ENCODE measurements at places on chromosomes 11 and 22.
A peak's percentile ranks its signal among the peaks of the same experiment; 100 is the strongest.

- no peak for DNase-seq
- no peaks in the 10 kb centered on the region for H3K27me3 ChIP-seq
- H3K4me1 ChIP-seq, result no peaks in the 10 kb centered on the region
- no peak overlapping the region for H3K27ac ChIP-seq
- H3K4me3 ChIP-seq, result no peak overlapping the region
These were observed 4.7 kb upstream of the ASCC2 start for GRCh38 chr22:29842740-29843139.

DNA sequence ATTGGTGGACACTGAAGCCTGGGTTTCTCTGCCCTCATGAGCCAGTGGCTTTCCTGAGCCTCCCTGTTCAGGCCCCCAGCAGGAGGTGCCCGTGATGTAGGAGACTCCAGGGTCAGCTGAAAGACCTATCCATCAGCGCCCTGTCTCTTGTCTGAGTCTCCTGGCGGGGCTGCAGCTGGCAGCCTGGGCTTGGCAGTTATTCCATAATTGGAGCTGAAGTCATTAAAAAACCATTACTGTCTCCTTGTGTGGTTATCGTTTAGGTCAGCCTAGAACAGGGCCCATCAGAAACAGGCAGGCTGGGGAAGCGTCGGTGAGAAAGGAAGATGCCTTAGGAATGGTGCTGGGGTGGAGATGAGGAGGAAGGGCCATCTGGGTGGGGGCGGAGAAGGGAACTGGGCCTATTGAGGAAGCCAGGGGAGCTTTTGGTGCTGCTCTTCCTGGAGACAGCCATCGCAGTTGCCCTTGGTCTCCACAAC, 5.0 kb downstream of the TUB start:
- DNase-seq, result no peak
- H3K27ac ChIP-seq, result no peak overlapping the region
- no peaks in the 10 kb centered on the region for H3K36me3 ChIP-seq
- H3K27me3 ChIP-seq, result peaks cover 9% of the 10 kb centered on the region

- no peak overlapping the region for H3K4me3 ChIP-seq
- H3K27ac ChIP-seq, result no peak overlapping the region
- DNase-seq, result peak; percentile 82
- H3K4me1 ChIP-seq, result no peaks in the 10 kb centered on the region
- H3K36me3 ChIP-seq, result no peaks in the 10 kb centered on the region
- H3K27me3 ChIP-seq, result no peaks in the 10 kb centered on the region
These were observed 33.0 kb upstream of the P2RY2 start for GRCh38 chr11:73184953-73185671.

- DNase-seq, result no peak
- H3K27me3 ChIP-seq, result no peaks in the 10 kb centered on the region
- H3K4me1 ChIP-seq, result no peaks in the 10 kb centered on the region
- H3K27ac ChIP-seq, result no peak overlapping the region
- H3K36me3 ChIP-seq, result no peaks in the 10 kb centered on the region
These were observed 312.7 kb downstream of the SOX6 start for GRCh38 chr11:16043617-16044016.

DNA sequence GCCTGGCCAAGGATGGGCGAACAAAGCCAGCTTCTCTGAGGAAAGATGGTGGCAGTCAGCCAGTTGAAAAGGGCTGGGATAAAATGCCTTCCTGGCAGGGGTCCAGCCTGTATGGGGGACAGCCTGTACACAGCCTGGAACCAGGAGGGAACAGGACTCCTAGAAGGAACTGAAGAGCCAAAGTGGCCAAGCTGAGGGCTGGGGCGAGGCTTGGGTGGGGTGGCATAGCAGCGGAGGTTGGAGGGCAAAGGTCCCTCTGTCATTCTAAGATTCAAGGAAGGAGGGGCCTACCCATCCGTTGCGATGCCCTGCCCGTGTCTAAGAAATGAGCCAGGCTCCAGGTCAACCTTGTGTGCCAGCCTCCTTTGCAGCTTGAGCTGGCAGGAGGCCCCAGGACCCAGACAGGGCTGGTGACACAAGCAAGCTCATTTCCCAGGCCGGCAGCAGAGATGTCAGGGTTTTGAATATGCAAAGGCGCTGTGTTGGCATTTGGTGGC, 22.6 kb downstream of the FADD start:
- H3K4me1 ChIP-seq, result peaks cover 3% of the 10 kb centered on the region
- no peak overlapping the region for H3K4me3 ChIP-seq
- peak overlapping the region; percentile 88 for H3K27ac ChIP-seq
- no peaks in the 10 kb centered on the region for H3K27me3 ChIP-seq

DNA sequence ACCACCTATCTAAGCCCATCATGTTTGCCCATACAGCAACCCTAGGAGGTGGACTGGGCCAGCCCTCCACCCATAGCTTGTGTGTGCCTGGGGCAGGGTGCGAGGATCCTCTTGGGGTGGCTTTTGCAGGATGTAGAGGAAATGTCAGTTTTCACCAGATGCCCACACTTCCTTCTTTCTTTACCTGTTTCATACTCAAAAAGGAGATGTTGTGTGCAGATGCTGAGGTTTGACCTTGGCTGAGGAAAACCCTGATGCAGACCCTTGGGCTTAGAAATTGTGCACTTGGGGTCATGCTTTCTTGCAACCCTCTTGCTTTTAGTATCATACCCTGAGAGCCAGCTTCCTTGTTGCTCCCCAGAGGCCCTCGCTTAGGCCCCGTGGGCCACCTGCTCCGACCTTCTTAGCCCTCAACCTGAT, 2.2 kb downstream of the HTR3A start:
- H3K4me3 ChIP-seq, result no peak overlapping the region
- no peaks in the 10 kb centered on the region for H3K27me3 ChIP-seq
- no peak overlapping the region for H3K27ac ChIP-seq
- no peaks in the 10 kb centered on the region for H3K4me1 ChIP-seq
- no peaks in the 10 kb centered on the region for H3K36me3 ChIP-seq

DNA sequence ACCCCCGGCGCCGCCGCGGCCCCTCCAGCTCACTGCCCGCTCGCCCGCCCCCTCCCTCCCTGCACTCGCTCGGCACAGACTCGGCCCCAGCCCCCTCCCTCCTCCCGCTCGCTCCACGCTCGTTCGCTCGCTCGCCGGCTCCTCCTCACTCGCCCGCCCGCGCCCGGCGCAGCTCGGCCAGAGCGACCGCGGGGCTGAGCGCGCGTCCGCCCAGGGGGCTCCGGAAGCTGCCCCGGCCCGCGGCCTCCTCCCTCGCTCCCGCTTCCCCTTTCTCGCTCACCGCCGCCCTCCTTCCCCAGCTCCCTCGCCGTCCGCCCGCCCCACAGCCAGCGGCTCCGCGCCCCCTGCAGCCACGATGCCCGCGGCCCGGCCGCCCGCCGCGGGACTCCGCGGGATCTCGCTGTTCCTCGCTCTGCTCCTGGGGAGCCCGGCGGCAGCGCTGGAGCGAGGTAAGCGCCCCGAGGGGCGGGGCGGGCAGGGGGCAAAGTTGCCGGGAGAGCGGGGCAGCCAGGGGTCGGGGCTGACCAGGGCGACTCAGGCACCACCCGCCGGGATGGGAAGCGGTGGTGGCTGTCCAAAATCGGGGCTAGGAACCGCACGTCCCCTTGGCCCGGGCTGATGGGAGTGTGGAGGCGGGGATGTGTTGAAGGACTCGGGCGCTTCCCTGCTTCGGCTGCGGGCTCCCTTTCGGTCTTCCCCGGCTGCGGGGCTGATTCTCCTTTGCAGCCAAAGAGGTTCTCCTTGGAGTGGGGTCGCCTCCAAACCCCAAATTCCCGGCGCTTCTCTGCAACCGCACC, at the start of gene SEZ6L:
Gene SEZ6L, plus strand, starts transcription at position 148 of the 797 bp plus-strand sequence. Its CDS starts 208 bp downstream, at position 356.
- H3K4me1 ChIP-seq, result no peaks in the 10 kb centered on the region
- H3K36me3 ChIP-seq, result no peaks in the 10 kb centered on the region
- H3K27me3 ChIP-seq, result peaks cover 32% of the 10 kb centered on the region
- no peak for DNase-seq
- peak within 1 kb of the TSS; percentile 15 for H3K4me3 ChIP-seq
- no peak within 1 kb of the TSS for H3K27ac ChIP-seq

DNA sequence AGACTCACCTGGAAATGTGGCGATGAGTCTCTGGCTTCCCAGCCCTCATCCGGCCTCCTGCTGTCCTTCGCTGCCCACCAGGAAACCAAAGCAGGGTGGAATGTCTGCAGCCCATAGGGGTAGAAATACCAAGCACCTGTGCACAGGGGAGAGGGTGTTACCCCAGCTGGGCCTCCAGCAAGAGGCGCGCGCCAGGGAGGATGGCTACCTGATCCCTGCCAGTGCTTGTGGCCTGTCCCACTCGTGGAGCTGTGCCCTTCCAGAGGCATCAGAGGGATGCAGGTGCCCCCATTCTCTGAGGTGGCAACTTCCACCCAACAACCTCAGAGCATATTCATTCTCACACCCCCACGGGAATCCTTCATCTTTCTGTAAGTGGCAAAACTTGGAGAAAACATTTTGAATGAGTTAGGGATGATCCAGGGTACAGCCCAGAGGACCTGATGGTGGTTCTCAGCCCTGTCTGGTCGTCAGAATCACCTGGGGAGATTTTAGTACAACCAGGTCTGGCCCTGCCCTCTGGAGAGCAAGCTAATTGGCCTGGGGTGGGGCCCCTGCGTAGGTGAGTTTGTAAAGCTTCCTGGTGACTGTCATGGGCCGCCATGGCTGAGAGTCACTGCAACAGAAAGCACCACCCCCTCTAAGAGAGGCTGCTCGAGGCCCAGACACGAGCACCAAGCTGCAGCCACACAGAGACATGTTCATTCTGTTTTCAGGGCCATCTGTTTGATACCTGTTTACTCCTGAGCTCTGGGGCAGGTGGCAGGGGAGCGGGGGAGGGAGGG, 9.9 kb downstream of the SUN2 start:
- peaks cover 41% of the 10 kb centered on the region for H3K36me3 ChIP-seq
- H3K27ac ChIP-seq, result peak overlapping the region; percentile 27
- DNase-seq, result peak; percentile 65
- H3K4me3 ChIP-seq, result no peak overlapping the region
- peaks cover 4% of the 10 kb centered on the region for H3K4me1 ChIP-seq
- no peaks in the 10 kb centered on the region for H3K27me3 ChIP-seq

DNA sequence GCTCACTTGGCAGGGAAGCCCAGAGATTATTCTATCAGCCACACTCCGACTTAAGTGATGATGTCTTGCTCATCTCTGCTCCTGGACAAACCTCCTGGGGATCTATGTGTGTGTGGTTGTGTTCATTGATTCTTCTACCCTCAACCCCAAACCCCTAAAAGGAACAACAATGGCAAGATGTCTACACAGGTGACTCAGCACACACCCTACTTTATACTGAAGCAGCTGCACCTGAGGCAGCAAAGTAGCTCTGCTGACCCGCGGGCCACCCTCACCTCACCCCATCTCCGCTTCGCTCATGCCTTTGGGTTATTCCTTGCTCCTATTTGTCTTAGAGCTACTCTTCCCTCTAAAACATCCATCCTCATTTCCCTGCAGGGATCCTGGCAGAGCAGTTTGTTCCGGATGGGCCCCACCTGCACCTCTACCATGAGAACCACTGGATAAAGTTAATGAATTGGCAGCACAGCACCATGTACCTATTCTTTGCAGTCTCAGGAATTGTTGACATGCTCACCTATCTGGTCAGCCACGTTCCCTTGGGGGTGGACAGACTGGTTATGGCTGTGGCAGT, 38.7 kb downstream of the TMEM45B start:
- peaks cover 4% of the 10 kb centered on the region for H3K36me3 ChIP-seq
- peak overlapping the region; percentile 75 for H3K27ac ChIP-seq
- H3K4me1 ChIP-seq, result peaks cover 4% of the 10 kb centered on the region
- no peak overlapping the region for H3K4me3 ChIP-seq

- H3K4me1 ChIP-seq, result peaks cover 7% of the 10 kb centered on the region
- H3K27ac ChIP-seq, result no peak overlapping the region
- no peaks in the 10 kb centered on the region for H3K36me3 ChIP-seq
- DNase-seq, result peak; percentile 54
- H3K27me3 ChIP-seq, result peaks cover 24% of the 10 kb centered on the region
- H3K4me3 ChIP-seq, result peak overlapping the region; percentile 33
These were observed 1.5 kb downstream of the MIAT start for GRCh38 chr22:26658671-26659478.

DNA sequence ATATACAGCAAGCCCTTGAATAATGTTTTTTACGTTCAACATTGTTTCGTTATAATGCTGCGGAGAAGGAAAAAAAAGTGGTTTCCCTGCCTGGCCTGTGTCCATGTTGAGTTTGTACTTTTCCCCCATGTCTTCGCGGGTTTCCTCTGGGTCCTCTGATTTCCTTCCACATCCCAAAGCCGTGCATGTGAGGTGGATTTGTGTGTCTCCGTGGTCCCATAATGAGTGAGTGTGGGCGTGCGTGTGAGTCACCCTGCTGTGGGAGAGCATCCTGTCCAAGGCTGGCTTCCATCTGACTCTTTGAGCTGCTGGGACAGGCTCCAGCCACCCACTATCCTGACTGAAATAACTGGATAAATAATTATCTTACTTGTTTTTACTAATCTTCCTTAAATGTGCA, 29.6 kb upstream of the SNX19 start:
- no peak overlapping the region for H3K4me3 ChIP-seq
- H3K36me3 ChIP-seq, result no peaks in the 10 kb centered on the region
- no peak overlapping the region for H3K27ac ChIP-seq
- no peak for DNase-seq
- no peaks in the 10 kb centered on the region for H3K27me3 ChIP-seq

- no peaks in the 10 kb centered on the region for H3K4me1 ChIP-seq
- no peak overlapping the region for H3K4me3 ChIP-seq
- no peaks in the 10 kb centered on the region for H3K27me3 ChIP-seq
- no peak overlapping the region for H3K27ac ChIP-seq
- DNase-seq, result no peak
- H3K36me3 ChIP-seq, result no peaks in the 10 kb centered on the region
These were observed 58.1 kb upstream of the RBFOX2 start for GRCh38 chr22:36086629-36087254.

DNA sequence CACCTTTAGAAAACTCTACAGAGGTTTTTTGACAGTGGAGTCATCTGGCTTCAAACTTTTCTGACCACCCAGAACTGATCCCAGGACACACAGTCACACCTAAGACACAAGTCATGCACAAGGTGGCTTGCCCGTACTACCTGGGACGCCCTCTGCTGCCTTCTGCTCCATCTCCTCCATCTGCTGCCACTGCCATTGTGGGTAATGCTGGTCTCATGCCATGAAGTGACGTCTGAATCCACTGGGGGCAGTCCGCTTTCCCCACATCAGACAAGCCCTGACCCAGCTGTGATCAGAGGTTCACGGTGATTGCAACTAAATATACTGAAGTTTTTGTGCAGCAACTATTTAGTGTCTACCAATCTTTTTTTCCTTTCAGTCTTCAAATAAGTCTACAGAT, 5.4 kb upstream of the NDUFS8 start:
- H3K27me3 ChIP-seq, result no peaks in the 10 kb centered on the region
- no peaks in the 10 kb centered on the region for H3K4me1 ChIP-seq
- H3K36me3 ChIP-seq, result no peaks in the 10 kb centered on the region
- no peak overlapping the region for H3K4me3 ChIP-seq
- DNase-seq, result no peak

GRCh38 chr11:64492561-64492960, 98.5 kb upstream of the SLC22A12 start:
- no peaks in the 10 kb centered on the region for H3K4me1 ChIP-seq
- no peak for DNase-seq
- H3K27me3 ChIP-seq, result no peaks in the 10 kb centered on the region
- H3K36me3 ChIP-seq, result no peaks in the 10 kb centered on the region
- no peak overlapping the region for H3K27ac ChIP-seq
- no peak overlapping the region for H3K4me3 ChIP-seq

DNA sequence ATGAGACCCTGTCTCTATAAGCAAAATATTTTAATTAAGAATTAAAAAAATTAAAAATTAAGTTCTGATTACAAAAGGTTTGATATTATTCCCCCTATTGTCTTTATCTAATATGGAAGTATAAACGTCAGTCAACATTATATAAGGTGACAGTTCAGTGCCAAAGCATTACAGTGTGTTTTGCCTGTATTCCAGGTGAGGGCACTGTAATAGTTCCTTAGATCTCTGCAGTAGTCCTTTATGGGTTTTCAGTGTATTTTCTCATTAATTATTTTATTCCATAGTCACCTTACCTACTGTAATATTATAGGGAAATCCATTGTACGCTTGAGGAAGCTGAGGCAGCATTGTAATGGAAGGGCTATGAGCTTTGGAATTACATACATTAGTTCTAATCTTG, 33.0 kb downstream of the FAR1 start:
- DNase-seq, result no peak
- no peaks in the 10 kb centered on the region for H3K4me1 ChIP-seq
- H3K4me3 ChIP-seq, result no peak overlapping the region
- no peak overlapping the region for H3K27ac ChIP-seq
- H3K27me3 ChIP-seq, result no peaks in the 10 kb centered on the region
- no peaks in the 10 kb centered on the region for H3K36me3 ChIP-seq

All from colonic mucosa (tissue), 4 donors.